ENCODE measurements at places on chromosomes 1 and 21.

- DNase-seq = peak; percentile 97
Observed at GRCh38 chr1:78617615-78618026, 2.6 kb upstream of the IFI44L start.

DNA sequence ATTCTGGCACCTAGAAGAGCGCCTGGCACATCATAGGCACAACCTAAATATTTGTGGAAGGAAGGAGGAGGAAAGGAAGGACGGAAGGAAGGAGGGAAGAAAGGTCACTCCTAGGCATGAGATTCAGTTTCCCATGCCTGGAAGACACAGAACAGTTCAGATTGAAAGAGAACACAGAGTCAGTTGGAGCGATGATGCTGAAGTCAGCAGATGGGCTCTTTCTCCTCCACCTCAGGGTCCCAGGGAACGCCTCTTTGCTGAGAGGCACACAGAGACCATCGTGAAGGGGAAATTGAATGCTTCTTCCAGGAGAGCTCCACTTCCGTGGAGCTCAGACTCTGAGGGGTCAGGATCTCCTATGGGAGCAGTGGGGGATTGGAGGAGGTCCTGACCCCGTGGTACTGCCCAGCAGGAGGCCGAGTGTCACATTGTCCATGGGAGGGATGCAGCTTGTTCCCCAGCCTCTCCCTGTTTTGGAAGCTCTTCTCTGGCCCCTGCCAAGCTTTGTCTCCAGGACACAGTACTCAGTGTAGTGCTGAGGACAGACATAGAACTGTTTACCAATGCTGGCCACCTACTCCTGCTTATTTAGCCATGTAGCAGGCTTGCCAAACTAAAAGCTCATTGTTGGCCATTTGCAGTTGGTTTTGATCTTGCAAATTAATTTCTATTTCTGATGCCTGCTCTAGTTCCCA, 2.4 kb downstream of the MYBPHL start:
- peak; percentile 98 for DNase-seq

GRCh38 chr1:201260648-201261311, 22.5 kb upstream of the PKP1 start:
- DNase-seq = no peak

DNA sequence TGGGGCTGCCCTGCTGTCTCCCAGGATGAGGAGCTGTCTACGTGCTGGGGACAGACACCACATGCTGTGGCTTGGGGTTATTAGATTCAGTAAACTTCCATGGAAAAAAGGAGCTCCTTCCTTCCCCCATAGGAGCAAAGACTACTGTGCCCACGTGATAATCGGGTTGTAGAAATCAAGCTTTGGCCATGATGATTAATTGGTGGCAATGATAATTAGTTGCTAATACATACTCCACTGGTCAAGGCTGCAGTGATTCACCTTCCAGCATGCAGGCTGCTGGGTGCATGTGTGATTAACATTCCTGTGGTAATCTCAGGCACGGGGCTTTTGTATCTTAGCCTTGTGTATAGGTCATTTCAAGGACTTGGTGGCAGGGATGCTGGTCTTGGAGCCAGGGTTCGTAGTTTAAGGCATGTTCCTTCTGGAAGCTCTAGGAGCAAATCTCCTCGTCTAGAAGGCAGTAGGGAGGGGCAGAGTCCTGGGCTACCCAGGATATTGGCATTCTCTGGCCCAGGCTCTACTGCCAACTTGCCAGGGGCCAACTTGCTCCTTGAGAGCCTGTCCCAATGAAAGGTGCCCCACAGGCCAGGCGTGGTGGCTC, 41.4 kb downstream of the TMCO4 start:
- DNase-seq = no peak

GRCh38 chr1:202237052-202237451, 43.5 kb downstream of the LGR6 start:
- DNase-seq = no peak

DNA sequence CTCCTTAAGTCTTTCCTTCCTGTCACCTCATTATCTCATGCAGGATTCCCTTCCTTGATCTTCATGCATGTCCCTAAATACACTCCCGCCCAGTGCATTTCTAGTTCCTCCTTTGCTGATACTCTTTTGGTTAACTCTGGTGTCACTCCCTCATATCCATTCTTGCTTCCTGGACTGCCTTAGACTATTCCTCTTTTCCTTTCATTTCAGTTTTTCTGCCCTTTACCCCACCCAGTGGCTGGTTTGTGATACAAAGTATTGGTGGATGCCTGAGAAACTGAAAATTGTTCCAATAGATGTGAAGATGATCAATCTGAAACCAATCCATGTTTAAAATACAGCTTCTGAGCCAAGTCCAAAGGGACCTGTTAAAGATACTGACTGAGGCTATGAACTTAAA, 553.8 kb upstream of the CAMK1G start:
- no peak for DNase-seq

- DNase-seq = no peak
Observed at GRCh38 chr21:43944757-43945156, 67.4 kb upstream of the TRAPPC10 start.

DNA sequence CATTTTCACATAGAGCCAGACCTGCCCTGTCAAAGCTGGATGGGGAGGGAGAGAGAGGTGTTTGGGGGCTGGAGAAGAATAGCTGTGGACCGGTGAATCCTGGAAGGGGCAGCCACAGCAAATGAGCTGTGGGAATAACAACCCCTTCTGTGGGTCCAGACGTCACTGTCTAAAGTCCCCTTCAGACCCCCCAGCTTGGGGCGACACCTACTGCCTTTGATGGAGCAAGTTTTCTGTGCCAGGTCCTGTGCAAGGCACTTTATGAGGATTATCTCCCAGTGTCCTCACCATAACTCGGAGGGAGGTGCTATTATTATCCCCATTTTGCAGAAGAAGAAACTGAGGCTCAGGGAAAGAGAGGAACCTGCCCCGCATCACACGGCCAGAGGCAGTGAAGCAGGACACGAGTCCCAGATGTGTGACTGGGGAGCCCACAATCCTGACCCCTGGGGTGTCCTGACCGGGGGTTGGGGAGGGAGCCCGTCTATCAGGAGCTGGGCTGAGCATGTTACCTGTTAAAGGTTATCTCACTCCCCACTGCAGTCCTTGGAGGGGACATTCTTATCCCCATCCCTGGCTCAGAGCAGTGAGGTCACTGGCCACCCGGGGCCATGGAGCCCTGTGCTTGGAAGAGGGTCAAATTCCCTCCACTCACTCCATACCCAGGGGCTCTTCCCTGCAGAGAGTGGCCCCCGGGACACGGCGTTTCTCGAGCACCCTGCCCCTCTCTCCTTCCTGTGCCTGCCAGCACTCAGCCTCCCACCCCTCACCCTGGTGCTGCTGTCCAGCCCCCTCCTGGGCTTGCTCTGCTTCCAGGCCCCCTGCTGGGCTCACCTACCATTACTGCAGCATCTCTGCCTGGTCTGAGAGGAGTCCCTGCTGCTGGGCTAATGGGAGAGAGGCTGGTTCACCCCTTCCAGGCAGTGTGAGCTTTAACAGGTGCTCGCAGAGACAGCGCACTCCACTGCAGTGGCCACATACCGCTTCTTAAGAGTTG, 132.9 kb downstream of the PTPRU start:
- DNase-seq = no peak

DNA sequence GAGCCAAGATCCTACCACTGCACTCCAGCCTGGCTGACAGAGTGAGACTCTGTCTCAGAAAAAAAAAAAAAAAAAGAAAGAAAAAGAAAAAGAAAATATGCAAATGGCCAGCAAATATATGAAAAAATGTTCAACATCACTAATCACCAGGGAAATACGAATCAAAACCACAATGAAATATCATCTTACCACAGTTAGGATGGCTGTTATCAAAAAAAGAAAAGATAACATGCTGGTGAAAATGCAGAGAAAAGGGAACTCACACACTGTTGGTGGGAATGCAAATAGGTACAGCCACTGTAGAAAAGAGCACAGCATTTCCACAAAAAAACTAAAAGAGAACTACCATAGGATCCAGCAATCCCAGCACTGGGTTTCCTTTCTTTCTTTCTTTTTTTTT, 477.5 kb downstream of the SMYD3 start:
- DNase-seq = no peak

DNA sequence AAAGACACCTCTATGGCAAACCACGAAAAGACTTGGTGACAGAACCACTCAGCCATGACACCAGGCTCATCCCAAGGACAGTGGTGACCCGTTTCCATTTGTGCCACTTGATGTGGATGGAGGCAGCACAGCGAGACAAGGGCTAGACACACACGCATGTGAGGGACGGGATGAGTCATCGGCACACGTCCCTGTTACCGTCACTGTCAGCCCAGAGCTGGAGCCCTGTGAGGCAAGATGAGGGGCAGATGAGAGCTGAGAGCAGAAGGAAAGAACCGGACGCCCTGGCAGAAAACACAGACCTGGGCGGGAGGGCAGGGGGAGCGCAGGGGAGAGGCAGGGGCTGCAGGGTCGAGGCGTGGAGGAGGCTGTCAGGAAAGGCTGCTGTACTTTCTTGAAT, 57.8 kb downstream of the SIK1 start:
- peak; percentile 43 for DNase-seq

GRCh38 chr1:22625262-22625925, 11.0 kb upstream of the C1QA start:
- no peak for DNase-seq
